ENCODE measurements at places on chromosomes 5 and 9.

DNA sequence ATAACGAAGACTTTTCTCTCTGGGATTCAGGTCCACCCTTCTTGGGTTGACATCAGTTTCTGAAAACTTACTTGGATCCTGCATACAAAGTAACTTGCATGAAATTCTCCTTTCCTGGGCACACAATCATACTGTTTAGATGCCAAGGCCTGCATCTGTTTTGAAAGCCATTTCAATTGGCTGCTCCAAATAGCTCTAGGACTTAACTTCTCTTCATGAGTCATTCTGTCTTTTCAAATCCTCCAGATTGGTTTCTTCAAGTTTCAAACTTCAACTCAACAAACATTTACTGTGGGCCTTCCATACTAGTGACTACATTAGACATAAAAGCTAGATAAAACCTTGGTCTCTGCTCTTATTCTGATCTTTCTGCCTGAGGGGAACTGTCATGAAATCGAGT is 54.8 kb upstream of the HMHB1 start:
- no peak for DNase-seq

- DNase-seq = no peak
Measured at GRCh38 chr5:153223376-153223775, 267.1 kb upstream of the GRIA1 start.

- DNase-seq = no peak
Measured at GRCh38 chr5:143921525-143922311, 109.8 kb downstream of the HMHB1 start.

DNA sequence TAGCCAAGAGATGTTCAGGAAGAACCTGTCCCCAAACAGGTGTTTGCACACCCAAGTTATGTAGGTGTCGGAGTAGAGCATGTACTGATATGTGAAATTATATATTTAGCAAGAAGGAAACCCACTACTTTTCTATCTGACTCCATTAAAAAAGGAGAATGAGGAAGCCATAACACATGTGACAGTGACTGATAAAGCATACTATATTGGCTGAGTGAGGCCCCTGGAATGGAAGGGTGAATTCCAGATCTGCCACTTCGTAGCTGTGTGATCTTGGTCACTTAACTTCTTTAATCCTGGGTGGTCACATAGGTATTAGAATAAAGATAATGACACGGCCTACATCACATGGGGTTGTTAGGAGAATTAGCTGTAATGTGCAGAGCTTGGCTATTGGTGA is 116.0 kb upstream of the MAN2A1 start:
- no peak for DNase-seq

DNA sequence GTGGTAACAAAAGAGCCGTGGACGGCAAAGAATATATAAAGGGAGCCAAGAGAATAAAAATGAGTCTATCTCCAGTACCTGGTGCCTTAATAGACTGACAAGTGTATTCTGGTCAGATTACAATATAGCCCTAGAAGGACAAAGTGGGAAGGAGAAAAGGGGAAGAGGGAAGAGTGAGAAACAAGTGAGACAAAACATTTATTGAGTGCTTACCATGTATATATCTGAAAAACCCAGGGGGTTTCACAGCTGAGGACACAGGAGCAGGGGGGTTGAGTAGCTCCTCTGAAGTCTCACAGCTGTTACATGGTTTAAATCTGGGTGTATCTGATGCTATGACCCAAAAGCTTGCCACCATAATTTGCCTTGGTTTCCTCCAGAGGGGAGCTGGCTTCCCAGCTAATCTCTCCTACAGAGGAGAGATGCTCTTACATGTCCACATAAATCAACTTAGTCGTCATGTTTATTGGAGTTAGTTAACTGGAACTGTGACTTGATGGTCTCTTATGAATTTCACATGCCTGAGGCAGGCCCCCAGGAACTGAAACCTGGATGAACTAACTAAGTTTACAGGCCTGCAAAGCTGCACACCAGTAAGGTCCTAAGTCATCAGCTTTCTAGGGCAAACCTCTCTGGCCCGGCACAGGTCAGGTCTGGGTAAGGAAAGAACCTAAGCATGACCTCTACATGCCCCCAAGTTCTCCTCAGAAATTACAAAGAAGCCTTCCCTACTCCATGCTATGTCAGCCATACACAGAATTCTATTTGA is 15.5 kb downstream of the SIL1 start:
- DNase-seq = no peak

DNA sequence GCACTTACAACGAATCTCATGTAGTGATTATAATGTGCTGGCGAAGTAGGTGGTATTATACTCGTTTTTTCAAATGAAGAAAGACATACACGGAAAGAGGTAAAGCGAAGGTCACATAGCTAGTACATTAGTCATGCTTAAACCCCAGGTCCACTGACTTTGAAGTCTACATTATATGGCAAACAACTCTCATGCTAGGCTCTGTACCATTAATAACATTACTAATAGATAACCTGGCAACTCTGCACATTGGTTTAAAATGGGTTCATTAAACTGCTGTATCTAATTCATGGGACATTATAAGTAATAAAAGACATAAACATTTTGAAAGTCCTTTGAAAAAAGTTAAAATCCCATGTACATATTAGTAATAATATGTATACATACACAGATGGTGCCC is 21.2 kb downstream of the FYB1 start:
- no peak for DNase-seq

- no peak for DNase-seq
Measured at GRCh38 chr9:109121232-109121796, 1.6 kb upstream of the TMEM245 start.

All from activated naive CD4-positive, alpha-beta T cell treated with anti-CD3 and anti-CD28 coated beads for 36 hours (primary cell).